ENCODE measurements at places on chromosomes 5 and 9.

GRCh38 chr5:147055089-147055826 lies 176.7 kb upstream of the PPP2R2B start:
- no peak for DNase-seq

DNA sequence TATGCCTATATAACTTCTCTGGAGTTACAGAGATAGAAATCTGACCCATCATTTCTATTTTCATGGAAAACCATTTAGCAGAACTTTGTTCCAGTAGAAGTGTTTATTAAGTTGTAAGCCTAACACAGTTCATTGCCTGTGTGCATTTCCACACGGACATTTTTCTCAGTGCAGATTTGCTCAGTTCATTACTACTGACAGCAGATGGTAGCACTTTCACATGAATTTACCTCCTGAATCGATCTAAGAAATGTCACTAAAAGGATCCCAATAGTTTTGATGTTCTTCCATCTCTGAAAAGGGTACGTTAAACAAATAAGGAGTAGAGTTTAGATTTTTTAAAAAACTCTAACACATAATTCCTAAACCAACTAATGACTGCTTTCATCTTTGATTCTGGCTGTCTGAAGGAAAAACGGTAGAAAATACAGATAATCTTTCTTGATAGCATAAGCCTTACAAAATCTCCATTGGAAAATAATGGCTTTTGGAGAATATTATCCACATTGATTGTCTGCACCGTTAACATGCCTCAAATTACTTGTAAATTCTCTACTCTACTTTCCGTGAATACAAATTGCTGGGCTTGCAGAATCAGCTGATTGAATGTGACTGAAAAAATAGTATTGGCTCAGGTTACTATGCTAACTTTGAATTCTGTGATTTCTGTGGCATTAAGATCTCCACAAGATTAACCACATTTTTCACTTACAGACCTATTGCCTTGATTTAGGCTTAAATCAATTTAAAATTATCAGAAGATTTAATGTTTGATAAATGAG lies 33.1 kb downstream of the RPS23 start:
- DNase-seq = no peak

DNA sequence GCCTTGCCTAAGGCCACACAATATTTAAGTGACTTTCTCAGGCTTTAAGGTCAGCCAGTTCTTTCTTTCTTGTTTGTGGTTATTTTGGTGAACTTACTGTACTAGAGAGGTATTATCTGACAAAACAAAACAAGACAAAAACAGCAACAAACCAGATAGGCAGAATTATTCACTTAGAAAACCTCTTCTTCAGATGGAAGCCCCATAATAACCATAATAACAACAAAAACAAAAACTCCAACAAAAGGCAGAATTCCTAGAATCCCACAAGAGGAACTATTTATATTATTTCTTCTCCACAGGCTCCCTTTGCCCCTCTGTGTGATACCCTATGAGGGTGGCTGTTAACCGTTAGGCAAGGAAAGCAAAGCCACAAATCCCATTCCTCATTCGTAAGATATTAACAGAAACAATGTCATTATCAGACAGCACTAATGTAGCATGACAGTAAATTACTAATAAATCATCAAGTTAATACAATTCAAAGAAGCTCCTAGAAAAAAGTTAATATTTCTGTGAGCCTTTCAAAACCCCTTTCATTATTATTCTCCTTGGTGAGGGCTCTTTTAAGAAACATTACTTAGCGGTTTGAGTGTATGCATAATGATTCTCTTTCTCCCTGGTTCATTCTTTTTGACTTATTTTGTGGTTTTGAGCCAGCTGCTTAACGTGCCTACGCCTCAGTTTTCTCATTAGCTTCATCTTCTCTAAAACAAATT lies 274.9 kb downstream of the EFNA5 start:
- no peak for DNase-seq

DNA sequence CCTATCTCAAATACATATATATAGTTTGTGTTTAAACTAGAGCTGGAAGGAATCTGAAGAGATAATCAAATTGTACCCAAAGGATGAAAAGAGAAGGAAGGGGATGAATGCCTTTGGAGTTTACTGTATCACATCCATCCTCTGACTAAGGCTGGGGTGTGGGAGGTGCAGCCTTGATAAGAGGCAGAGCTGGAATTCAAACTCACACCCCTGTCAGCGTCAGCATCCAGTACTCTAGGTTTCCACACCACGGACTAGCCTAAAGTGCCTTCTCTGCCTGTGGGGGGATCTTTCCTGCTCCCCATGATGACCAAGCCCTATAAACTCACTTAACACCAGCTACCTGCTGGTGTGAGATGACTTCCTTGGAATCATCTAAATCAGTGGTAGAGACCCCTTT lies 48.1 kb downstream of the EPB41L4B start:
- no peak for DNase-seq

GRCh38 chr5:73322437-73323076 lies 126.0 kb downstream of the FOXD1 start:
- DNase-seq = no peak

DNA sequence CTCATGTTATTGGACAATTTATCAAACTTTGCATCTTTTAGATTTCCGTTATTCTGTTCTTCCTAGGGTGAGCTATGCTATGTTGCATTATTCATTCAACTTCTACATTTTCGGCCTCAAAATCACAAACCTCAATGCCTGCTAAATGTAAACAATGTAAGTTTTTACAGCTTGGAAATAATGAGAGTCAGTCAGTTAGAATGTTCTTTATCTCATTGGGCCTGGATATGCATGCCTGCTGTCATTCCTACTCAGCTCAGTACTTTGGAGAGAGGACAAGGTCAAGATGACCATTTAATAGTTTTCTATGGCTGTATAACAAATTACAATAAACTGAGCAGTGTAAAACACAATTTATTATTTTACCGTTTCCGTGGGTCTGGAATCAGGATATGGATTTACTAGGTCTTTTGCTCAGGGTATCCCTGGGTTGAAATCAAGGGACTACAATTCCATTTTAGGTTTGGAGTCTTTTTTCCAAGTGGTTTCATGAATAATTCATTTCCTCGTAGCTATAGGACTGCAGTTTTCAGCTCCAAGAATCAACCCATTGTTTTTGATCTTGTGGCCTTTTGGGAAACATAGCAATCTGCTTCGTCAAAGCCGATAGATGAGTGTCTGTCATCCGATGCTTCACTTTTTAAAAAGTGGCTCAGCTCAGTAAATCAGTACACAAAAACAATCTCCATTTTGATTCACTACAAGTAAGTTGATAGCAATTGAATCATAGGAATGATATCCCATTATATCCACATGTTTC lies 1143.2 kb upstream of the CDH6 start:
- no peak for DNase-seq

DNA sequence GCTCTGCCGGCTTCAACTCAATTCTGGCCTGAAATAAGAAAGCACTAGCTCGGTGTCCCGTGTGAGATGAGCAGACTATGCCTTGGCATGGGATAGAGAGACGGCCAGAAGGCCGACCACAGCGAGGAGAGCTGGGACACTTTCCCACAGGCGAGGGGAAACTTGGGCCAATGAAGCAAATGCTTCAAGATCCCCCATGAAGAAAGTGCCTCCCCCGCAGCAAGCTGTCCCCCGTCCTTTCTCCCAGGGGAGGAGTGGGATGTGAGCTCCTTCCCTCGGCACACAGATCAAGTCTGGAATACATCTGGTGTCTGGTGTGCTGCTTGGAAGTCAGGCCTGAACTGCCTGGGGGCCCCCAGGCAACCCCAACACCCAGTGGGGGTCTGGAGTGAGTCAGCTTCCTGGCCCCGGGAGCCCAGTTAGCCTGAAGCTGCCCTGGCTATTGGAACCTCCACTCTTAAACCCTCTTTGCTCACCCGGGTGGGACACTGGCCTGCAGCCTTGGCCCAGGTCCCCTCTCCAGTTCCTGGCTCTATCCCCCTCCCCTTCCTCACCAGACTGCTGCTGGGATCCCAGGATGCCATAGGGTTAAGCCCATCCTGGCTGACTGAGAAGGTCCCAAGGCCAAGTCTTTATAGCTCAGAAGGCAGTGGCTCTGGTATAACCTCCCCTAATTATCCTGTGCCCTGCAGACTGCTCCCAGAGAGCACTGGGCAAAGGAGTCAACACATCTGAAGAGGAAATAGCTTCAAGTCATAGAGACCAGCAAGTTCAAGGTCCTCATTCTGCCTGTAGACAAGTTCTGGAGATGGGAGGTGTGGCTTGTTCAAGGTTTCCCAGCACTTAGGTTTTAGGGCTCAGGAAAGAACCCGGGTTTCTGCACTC lies 205.3 kb downstream of the TTLL11 start:
- DNase-seq = no peak

GRCh38 chr5:96870094-96871026 lies 5.9 kb upstream of the ERAP2 start:
- no peak for DNase-seq

GRCh38 chr9:106864373-106865143 lies 1.6 kb downstream of the ZNF462 start:
- no peak for DNase-seq

GRCh38 chr9:78860801-78861475 lies 564.0 kb downstream of the PSAT1 start:
- DNase-seq = no peak

GRCh38 chr5:120546922-120547321 lies 82.8 kb downstream of the PRR16 start:
- DNase-seq = no peak

GRCh38 chr5:168290902-168291341 lies 523 bp upstream of the WWC1 start:
- DNase-seq = no peak

- DNase-seq = no peak
Observed at GRCh38 chr9:136029556-136029955, 65.5 kb downstream of the NACC2 start.

DNA sequence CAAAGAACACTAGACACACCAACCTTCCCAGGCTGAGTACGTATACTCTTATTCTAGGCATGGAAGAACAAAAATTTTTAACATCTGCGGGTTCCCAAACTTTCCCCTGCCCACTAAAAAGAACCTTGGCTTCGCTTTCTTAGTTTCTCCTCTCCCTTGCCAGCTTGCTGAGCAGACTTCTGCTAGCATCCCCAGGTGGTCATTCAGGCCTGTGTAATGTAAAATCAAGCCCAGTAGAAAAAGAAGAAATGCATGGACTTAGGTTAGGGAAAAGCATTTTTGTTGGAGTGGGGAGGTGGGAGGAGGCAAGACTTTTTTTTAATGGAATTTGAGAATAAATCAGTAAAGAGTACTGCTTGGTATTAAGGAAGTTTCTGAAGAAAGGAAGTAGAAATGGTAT lies 331.0 kb upstream of the TLE4 start:
- DNase-seq = no peak

- no peak for DNase-seq
Observed at GRCh38 chr5:50967009-50967562, 300.6 kb downstream of the PARP8 start.

GRCh38 chr5:181063514-181063913 lies 23.4 kb downstream of the BTNL9 start:
- no peak for DNase-seq

GRCh38 chr5:94367900-94368299 lies 250.5 kb downstream of the KIAA0825 start:
- DNase-seq = no peak

DNA sequence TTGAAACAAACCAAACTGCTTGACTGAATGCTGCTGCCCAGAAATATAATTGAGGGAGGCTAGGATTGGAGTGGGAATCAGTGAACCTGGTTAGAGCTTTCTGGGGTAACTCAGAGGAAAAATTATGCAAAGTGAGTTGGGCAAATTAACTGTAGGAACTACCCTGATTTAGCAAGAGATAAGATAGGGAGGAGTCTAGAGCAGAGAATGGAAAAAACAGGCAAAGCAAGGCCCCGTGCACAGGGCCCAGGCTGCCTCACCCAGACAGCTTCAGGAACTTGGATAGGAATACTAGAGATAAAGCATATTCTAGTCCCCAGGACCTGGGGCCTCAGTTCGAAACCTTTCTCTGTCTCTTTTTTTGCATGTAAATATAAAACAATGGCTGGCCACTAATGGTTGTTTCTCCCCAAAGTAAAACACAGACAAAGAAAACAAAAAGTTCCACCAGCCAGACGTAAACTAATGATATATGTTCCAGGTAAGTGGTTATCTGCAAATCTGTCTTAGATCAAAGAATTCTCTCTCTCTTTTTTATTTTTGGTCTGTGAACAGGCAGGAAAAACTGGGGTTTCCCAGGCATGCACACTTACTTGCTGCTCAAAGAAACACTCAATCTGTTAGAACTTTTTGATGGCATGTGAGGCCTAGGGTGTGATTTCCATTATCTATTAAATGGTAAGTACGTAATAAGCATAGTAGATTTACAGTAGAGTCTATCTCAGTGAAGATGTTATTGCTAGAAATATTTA lies 168.1 kb upstream of the MAP3K1 start:
- DNase-seq = no peak
